ENCODE measurements at places on chromosomes 6 and 20. TPM values are rescaled to one million over a fixed set of nuclear protein-coding genes. Genes with fewer than 3 reads are reported as not detected.
A peak's percentile ranks its signal among the peaks of the same experiment; 100 is the strongest.

RPL7L1 gene
- total RNA-seq: 62.7 TPM

KCNK16 gene
- total RNA-seq: not detected

FLOT1 gene
- total RNA-seq: 75.0 TPM

- ATAC-seq: no peak
These were observed 244.6 kb downstream of the HAO1 start for GRCh38 chr20:7695635-7696034.

DNA sequence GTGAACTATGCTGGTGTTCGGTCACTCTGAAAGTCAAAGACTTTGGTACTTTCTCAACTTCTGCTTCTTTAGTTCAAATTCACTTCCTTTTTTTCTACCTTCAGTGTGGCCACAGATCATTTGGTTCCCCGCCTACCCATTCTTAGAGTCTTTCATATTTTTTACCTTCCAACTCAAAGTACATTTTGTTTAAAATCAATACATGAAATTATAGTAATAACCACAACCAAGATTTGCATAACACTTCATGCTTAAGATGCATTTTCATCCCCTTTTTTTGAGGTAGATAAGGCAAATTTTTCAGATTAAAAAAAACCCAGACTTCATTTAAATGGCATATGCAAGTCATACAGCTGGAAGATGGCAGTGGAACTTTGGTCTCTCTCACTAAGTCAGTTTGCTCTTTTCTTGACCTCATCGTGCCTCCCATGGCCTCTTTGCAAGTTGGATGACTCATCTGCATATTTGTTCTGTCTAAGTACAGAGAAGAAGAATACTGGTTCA lies 11.9 kb upstream of the CNR1 start:
- ATAC-seq: peak; percentile 49

DNA sequence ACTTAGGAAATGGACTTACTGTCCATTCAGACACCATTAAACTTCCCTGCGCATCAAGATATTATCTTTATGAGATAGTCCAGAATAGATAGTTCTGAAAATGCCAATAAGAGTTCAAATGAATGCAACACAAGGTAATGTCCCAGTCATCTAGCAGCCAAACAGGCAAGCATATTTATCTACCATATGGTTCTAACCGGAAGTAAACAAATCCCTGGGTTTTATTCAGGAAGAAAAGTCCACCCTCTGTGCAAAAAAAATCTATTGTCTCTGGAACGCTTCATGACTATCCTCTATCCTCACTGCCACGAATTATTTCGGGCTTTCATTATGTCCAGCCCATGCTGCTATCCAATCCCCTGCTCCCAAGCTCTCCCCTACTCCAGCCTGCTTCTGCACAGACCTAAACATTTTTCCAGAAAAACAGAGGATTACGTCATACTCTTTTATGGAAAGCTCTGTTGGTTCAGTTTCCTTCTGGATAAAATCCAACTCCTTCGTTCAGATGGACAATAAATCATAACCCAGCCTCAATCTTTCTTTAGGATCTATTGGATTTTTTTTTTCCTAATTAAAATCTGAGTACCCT lies 11.4 kb downstream of the PPIL6 start:
- no peak for ATAC-seq

GRCh38 chr6:158722176-158722729 lies 72.4 kb downstream of the SYTL3 start:
- no peak for ATAC-seq

- ATAC-seq: peak; percentile 85
These were observed 97.8 kb downstream of the ANKS1A start for GRCh38 chr6:34986845-34987246.

DNA sequence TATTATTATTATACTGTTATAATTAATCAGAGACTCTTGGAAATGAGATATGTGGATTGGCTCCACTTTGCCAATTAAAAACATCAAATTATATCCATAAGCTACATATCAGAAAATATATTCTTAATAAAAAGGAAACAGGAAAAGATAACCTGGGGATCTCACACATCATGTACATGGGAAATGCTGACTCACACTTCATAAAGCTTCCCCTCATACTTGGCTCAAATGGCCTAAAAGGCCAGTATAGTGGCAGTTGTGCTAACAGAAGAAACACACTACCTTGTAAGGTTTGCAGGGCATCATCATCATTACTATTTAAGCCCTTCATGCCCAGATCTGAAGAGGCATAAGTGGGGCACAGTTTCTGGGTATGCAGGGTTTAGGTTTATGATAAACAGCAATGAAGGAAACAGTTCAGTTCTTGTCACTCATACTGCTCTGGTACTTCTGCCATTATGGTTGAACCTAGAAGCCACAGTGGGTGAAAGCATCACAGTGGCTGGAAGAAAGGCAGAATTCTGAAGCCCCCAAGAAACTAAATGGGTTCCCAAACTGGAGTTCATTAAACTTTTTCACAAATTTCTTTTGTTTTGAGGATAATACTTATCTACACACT lies 60.6 kb downstream of the BTBD9 start:
- no peak for ATAC-seq

DNA sequence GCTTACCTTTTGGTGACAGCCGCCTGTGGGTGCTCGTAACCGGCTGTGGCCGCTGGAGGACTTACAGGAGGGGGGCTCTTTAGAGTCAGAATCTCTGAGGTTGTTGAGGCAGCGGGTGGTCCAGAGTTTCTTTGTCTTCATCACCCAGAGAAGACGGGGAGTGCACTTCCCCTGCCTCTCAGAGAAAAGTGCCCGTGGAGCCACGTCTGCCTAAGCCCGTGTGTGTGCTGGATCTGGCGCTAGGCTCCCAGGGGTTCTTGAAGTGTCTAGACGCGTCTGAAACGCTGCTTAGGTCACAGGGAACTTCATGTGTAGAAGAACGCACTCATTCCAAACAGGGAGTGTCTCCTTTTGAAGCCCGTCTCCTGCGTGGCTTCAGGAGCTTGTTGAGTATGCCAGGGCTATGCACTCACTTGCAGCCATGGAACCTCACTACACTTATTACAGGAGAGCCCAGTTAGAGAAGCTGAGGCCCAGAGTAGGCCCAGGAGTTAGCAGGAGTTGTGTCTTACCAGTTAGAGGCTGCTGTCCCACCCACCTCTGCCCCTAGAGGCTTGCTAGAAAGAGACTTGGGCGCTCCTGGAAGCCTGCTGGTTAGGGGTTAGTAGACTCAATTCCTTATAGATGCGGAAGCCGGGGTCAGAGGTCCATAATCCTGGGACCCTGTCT lies 1.3 kb downstream of the LSM14B start:
- no peak for ATAC-seq
